ENCODE measurements at places on chromosomes 16 and 17.
A peak's percentile ranks its signal among the peaks of the same experiment; 100 is the strongest.

DNA sequence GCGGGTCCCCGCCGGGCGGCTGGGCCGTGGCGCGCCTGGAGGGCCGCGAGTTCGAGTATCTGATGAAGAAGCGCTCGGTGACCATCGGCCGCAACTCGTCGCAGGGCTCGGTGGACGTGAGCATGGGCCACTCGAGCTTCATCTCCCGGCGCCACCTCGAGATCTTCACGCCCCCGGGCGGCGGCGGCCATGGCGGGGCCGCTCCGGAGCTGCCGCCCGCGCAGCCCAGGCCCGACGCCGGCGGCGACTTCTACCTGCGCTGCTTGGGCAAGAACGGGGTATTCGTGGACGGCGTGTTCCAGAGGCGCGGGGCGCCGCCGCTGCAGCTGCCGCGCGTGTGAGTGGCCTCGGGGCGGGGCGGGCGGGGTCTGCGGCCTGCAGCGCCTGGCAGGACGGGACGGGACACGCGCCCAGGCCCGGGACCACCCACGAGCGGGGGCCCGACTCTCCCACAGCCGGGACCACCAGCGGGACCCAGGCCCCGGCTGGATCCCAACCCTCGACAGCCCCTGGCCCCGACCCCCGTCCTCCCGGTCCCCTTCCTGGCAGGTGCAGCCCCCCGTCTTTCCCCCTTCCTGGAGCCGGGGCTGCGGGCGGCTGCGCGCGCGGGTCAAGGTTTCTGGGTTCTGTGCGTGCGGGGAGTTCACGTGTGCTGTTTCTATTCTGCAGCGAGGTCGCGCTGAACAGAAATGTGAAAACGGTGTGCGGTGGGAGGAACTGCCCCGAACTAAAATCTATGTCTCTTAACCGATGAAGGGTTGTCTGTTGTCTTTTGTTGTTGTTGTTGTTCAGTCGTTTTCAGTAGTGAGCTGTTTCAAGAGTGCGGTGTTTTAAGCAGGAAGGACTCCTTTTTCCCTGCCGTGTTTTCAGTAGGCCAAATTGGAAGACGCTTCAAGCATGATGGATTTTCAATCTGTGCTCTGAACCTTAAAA, 705 bp downstream of the FOXK2 start:
- peak; percentile 6 for DNase-seq

- DNase-seq: no peak
Observed at GRCh38 chr17:48237456-48237855, 129.9 kb downstream of the SNX11 start.

DNA sequence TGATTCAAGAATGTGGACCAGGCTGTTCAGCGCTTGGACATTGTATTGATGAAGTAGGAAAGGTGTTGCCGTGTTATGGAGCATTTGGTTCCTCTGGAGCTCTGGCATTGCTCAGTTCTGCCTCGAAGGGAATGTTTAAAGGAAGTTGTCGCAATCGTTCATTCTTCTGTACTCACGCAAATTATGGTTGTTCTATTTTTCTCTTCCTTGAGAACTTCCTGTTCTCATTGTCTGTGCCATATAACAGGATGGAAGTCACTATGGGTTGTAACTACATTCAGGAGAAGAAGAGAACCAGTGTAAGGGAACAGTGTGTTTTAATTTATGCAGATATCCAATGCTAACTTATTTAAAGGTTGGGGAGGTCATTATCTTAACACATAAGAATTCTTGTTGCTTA, 13.0 kb downstream of the PCTP start:
- DNase-seq: no peak

DNA sequence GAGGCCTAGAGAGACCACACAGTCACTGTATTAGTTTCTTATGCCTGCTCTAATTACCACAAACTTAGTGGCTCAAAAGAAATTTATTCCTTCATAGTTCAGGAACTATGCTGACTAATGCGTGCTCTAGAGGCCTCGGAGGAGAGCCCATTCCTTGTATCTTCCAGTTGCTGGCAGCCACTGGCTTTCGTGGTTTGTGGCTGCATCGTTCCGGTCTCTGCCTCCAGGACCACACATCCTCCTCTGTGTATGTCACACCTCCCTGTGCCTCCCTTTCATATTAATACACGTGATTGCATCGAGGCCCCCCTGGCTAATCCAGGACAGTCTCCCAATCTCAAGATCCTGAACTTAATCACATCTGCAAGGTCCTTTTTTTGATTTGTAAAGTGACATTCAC, 16.9 kb upstream of the MYLK3 start:
- no peak for DNase-seq

- DNase-seq: no peak
Observed at GRCh38 chr16:68400083-68400923, 48.0 kb downstream of the SMPD3 start.

DNA sequence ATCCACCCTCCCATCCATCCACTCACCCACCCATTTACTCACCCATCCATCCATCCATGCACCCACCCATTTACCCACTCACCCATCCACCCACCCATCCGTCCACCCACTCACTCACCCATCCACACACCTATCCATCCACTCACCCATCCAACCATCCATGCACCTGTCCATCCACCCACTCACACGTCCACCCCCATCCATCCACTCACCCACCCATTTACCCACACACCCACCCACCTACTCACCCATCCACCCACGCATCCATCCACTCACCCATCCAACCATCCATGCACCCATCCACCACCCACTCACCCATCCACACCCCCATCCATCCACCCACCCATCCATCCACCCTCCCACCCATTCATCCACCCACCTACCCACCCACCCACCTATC, 12.2 kb downstream of the SOX8 start:
- DNase-seq: no peak

DNA sequence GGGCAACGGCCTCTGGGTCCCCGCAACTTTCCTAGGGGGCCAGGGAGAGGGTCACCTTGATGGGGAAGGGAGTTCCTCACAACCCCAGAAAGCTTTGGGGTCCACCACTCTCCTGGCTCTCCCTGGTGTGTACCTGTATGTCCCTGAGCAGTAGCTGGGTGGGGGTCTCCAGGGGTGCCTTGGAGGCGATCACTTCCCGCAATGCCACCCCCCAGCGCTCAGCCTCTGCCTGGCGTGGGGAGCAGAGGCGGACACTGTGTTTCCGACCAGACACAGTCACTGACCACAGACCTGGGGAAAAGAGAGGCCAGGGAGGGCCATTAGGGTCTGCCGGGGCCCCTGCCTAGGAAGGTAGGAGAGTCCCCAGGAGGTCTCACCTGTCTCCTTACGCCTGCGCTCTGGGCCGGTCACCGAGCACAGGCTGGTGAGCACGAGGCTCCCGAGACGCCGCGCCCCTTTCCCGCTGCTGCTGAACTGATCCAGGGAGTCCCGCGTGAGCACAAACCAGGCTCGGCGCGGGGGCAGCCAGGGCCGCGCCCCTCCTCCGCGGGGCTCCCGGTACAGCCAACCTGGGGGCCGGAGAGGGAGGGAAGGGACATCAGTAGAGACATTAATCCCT, 3.4 kb downstream of the PLEKHH3 start:
- no peak for DNase-seq

- DNase-seq: peak; percentile 44
Observed at GRCh38 chr16:2904100-2904921, 7.4 kb upstream of the FLYWCH1 start.

DNA sequence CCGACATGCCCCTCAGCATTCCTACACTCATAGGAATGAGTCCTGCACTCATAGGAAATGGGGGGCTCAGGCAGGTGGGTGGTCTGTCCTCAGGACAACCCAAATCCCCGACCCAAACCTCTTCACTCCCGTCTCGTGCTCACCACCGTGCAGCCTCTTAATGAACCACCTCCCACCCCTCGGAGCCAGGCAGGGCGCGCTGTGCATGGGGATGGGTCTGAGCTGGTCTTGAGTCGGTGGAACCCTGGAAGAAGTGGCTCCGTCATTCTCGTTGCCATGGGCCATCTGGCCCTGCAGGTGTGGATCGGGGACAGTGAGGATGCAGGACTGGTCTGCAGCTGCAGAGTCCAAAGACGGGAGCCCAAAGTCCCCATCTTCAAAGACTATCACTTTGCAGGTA, 6.4 kb upstream of the RAB40B start:
- DNase-seq: no peak

- no peak for DNase-seq
Observed at GRCh38 chr16:88533381-88533917, 36.8 kb upstream of the ZC3H18 start.

DNA sequence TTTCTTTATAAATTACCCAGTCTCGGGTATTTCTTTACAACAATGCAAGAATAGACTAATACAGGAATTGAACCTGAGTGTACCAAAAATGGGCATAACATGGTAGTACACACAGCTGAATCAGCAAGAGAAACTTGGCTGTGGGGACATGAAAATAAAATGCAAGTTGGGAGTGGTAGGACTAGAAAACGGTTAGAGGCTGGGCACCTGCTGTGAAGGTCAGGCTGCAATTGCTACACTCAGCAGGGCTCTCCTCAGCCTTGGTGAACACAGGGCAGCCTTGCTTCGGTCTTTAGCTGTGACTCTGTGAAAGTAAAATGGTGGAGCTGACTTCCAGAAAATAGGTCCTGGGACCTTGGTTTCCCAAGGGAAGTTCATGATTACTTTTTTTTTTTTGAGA, 45.6 kb downstream of the CNGB1 start:
- DNase-seq: no peak

- DNase-seq: no peak
Observed at GRCh38 chr16:89717688-89718505, 2.8 kb downstream of the VPS9D1 start.

- no peak for DNase-seq
Observed at GRCh38 chr17:16878606-16879005, 93.3 kb downstream of the TNFRSF13B start.

DNA sequence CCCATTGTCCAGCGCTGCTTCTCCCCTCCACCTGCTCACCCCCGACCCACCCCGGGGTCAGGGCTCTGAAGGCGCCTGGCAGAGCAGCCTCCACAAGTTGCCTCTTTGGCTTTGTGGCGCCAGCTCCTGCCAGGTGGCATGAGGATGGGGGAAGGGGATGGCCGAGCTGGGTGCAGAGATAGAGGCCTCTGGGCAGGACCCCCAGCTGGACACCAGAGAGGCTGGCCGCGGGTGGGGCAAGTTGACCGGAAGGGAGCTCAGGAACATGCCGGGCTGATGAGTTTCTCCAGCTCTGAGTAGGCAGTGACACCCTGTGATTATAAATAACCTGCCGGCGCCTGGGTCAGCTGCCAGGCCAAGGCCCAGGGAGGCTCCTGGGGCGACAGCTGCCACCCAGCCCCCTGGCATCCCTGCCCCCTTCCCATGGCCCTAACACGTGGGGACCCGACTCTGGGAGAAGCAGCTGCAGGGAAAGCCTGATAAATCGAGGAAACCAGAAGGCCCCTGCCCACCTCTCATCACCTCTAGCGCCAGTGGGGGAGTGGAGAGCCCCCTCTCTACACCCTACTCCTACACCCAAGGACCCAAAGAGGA, 729 bp downstream of the P2RX5 start:
- no peak for DNase-seq

DNA sequence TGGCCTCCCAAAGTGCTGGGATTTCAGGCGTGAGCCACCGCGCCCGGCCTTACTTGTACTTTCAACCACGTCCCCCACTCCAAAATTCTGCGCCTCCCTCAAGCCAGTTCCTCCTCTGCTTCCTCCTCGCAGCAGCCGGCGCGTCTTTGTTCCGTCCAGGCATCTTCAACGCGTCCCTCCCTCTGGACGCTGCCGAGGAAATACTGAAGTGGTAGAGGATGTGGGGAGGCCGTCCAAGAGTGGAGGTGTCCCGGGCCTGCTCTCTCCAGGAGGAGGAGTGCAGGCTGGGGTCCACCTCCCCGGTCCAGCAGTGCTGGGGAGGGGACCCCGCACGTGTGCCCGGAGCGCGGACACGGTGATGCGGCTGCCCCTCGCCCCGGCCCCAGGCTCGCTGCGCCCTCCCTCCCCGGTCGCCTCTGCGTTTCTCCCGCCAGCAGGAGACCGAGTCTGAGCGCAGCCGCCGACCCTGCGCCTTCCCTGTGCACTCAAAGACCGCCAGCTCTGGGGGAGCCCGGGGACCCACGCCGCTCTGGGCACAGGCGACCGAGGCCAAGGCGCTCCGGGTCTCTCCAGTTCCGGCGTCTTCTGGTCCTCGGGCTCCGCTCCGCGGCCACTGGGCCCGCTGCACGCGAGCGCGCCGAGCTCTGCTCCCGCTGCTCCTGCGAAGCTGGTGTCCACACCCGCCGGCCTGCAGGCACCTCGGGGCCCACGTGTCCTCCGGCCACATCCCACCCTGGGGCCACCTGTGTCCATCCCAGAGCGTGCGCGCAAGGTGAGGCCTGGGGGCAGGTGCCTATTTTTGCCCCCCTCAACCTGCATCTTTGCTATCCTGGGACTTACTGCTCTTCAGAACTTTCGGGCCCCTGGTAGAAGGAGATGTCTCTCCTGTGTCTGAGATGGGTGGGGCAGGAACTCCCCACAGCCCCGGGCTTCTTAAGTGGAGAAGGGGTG, 31.7 kb downstream of the OSBPL7 start:
- peak; percentile 13 for DNase-seq

- no peak for DNase-seq
Observed at GRCh38 chr17:4891411-4892410, 7.6 kb upstream of the C17orf107 start.

DNA sequence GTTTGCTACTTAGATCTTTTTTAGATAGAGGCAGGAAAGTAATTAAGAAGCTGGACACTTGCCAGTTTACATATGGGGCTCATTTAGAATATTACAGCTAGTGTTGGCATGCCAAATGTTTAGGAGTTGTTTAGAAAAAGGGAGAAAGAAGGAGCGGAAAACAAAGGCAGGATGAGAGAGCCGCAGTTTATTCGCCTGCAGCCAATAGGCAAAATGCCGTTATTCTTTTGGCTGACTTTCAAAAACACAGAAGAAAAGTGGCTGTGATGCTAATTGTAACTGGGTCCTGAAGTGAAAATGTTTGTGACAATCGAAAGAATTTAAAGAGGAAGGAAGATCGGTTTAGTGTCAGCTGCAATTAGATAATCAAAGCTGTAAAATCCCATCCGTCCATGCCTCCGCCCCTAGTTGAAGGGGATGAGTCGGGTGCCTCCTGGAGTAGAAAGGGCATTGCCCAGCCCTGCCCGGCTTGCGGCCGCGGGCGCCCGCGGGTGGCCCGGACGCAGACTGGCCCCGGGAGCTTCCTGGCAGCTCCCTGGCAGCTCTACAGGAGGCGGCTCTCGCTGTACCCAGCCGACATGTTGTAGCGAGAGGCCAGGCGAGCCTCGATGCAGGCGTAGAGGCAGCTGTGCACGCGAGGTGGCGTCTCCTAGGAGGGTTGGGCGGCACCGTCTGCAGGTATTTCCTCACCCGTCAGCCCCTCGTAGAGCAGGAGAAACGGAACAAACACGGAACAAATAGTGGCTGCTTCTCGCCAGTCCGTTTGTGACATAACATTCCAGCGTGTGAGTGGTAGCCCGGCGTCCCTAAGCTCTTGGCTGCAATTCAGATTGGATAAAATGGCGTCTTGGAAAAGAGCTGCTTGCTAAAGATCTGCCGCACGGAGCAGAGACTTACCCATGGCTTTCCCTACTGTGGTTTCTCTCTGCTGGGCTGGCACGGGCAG, 82.2 kb downstream of the TNRC6C start:
- no peak for DNase-seq

DNA sequence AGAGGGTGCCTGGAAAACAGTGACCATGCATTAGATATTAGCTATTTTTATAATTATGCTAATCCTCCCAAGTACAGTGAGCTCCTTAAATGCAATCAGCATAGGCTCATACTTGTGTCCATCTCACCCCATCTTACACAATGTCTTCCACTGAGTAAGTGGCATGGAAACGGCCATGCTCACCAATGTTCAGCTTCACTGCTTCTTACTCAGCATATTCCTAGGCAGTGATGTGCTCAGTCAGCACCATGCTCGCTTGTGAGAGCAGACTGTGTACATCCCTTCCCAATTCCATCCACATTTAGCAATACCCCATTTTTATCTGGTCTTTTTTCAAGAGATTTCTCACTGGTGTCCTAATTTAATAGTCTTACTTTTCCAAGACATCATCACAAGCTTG, 454.8 kb upstream of the SOX9 start:
- DNase-seq: no peak
